ENCODE measurements at places on chromosomes 7 and 10.

DNA sequence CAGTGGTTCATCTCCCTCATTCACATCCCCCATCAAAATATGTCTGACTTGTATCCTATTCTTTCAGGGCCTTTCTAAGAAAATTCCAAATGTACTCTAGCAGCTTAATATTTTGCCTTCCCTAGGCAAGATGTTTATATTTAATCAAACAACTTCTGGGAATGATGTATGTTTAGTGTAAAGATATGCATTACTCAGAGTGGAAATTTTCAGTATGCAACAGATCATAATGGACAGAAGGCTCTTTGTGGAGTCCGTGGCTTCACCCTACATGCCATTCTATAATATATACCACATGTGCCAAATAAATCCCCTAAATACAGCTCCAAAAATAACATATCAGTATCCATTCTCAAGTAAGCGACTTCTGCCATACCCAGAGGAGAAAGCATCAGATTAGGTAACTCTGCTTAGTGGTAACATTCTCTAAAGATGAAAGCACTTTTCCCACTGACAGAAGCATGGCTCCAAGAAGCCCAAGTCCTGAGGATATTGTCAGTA, 316.6 kb downstream of the KCNMA1 start:
- DNase-seq: no peak

- DNase-seq: no peak
Measured at GRCh38 chr7:109901926-109902325, 1189.0 kb upstream of the LRRN3 start.

DNA sequence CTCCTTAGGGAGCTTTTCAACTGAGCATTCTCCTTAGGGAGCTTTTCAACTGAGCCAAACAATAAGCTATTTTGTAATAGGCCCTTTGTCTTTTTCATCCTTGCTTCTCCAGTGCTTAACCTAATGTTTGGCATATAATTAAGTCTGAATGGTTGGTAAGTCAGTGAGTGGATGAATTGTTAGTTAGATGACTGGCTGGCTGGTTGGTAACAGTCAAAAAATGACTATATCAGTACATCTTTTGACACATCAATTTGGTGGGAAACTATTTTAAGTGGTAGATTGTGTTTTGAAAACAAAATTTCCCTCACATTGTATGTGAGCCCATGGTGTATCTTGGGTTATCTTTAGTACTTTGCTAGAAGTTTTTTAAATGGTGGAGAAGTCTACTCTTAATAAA, 16.4 kb downstream of the ING3 start:
- no peak for DNase-seq

DNA sequence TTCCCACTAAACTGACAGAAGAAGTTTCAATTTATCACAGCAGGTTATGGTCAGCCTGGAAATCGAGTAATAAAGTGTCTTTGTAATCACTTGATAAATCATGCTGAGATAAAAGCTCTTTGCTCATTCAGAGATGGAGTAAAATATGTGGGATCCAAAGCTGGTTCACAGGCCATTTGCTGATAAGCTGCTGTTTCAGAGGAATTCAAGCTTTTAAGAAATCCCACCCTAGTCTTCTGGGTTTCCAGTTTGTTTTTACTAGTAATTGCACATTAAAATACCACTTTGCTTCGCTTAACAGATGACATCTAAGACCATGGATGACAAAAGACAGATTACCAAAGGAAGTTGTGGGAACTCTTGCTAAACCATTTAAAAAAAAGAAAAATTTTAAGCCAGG, 37.4 kb upstream of the CDK6 start:
- no peak for DNase-seq

DNA sequence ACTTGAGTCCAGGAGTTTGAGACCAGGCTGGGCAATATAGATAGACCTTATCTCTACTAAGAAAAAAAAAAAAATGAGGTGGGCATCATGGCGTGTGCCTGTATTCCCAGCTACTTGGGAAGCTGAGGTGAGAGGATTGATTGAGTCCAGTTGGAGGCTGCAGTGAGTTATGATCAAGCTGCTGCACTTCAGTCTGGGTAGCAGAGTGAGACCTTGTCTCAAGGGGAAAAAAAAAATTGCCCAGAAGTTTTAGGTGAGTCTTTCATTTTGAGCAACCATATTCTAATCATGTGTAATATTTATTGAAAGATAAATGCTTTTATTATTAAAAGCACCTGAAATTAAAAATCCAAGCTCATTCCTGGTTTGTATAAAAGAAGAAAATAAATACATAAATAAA, 13.1 kb downstream of the INPP5F start:
- DNase-seq: no peak
